Activated CD8-positive, alpha-beta memory T cell treated with anti-CD3 and anti-CD28 coated beads, Interleukin-2, amount 10 ng/mL, durations not matched to agents 7 days and 5 days (primary cell): ENCODE measurements at places on chromosomes 7 and 10.
A peak's percentile ranks its signal among the peaks of the same experiment; 100 is the strongest.

GRCh38 chr10:91017198-91017597 is 96.3 kb upstream of the ANKRD1 start:
- DNase-seq = no peak

GRCh38 chr10:118664321-118664720 is 68.9 kb upstream of the PRLHR start:
- DNase-seq = no peak

DNA sequence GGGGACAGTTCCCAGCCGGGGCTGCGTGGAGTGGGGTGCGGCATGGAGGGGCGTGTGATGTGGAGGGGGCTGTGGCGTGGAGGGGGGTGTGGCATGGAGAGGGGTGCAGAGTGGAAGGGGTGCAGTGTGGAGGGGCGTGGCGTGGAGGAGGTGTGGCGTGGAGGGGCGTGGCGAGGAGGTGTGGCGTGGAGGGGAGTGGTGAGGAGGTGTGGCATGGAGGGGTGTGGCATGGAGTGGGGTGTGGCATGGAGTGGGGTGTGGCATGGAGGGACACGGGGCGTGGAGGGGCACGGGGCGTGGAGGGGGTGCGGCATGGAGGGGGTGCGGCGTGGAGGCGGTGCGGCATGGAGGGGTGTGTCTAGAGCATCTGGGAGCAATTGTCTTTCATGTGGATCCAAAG is 33.6 kb downstream of the NKX6-2 start:
- DNase-seq = no peak

GRCh38 chr7:2478399-2478785 is 2.2 kb upstream of the GRIFIN start:
- DNase-seq = no peak

DNA sequence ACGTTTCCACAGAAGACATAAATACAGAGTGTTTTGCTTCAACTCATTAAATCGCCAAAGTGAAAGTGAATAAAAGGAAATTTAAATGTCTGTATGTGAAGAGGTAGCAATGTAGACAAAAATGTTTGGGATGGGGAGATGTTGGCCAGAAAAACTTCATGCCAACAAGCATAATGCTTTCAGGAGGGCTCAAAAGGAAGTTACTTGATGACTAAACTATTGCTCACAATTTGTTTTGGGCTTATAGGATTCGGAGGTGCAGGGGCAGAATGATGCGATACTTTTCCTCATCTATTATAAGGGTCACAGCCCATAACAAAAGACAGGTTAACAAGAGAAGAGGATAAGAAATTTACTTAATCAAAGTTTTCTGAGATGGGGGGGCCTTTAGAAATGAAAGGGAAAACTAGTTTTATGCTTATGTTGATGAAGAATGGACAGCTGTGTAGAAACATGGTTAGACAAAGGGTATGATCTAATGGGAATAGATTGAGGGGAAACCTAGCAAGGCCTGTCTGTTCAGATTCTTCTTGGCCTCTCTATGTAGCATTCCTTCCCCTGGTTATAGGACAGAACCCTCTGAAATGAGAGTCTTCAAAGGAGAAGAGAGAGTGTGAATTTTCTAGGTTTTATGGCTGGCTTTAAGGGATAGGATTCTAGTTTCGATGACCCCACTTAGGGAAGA is 898.6 kb downstream of the LRMDA start:
- DNase-seq = no peak

DNA sequence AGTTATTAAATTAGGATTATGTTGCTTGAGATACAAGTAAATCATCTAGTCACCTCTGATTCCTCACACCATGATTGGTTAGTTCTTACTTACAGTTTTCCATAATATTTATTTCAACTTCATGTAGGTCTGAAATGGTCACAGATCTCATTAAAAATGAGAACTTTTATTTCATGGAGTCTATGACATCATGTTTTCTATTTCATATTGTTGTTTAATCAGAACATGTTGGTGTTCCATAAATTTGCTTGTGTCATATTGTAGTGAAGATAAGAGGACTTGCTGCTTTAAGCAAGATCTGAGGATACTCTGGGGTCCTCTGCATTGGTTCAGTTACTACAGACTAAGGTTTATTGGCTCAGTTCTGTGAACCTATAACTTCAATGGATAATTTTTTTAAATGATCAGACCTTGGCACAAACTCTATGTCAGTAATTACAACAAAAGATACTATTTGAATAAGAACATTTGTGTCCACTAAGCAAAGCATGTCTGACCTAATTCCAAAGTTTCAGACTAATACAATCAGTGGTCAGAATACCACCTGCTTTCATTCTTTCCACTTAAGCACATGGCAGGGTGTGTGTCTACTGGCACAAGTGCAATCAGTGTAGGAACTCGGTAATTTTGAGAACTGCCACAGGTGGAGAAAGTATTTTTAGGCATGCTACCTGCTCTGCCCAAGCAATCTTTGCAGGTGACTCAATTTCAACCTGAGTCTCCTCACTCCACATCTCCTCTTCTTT is 68.5 kb downstream of the CCDC71L start:
- no peak for DNase-seq

- DNase-seq = no peak
Measured at GRCh38 chr10:58475322-58476277, 37.1 kb upstream of the BICC1 start.

GRCh38 chr7:123661765-123662164 is 6.1 kb downstream of the LMOD2 start:
- no peak for DNase-seq

- DNase-seq = no peak
Measured at GRCh38 chr7:45140827-45141226, 16.8 kb upstream of the RAMP3 start.

GRCh38 chr7:18352339-18353255 is 143.0 kb upstream of the HDAC9 start:
- DNase-seq = no peak

DNA sequence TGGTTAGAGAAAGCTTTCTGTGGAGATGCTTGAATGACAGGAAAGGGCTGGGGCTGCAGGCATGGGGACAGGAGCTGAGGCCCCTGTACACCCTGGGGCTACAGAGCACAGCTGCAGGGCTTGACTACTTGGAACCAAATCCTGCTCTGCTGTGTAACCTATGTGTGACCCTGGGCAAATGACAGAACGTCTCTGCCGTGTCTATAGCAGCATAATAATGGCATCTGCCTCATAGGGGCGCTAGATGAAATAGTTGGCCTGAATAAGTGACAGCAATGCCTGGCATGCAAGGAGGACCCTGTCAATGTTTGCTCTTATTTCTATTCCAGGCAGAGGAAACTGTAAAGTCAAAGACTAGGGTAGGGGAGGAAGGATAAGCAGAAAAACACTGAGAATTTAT is 254.0 kb downstream of the USP6NL start:
- no peak for DNase-seq

- no peak for DNase-seq
Measured at GRCh38 chr10:77177161-77177560, 460.4 kb downstream of the KCNMA1 start.

DNA sequence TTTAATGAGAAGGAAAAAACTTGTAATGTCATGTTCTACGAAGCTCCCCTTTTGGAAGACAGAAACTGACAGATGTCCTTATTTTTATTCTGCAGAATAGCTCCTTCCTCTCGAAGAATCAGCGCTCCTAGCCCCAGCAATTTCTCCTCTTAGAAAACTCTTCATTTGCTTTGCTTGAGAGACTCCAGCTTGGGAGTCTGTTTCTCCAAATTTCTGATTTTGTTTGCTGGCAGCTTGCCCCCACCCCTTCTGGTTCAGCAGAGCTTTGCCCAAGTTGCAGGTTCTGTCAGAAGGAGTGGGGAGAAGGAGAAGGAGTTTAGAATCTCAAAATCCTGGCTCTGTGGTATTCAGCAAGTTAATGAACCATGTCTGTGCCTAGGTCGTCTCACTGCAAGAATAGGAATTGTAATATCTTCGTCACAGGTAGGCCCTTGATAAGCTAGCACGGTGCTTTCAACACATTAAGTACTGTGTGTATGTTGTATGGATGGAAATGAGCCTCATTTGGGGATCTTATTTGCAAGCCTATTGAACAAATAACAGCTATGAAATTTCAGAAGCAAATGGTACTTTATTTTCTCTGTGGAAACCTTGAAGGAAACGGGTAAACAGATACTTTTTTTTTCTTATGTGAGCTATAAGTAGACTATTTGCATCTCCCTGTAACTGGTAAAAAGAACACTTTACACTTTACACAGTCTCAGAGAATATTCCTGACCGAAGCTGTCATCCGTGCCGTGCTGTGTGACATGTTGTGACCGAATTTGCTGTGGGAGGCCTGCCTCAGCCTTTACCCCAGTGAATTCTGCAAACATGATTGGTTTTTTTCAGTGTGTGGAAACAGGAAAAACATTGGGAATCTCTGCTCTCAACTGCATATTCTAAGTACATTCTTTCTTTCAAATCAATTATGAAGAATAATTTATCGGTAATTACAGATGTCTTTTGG is 290.9 kb downstream of the CAMK1D start:
- DNase-seq = no peak

- DNase-seq = no peak
Measured at GRCh38 chr7:151607464-151607867, 87.8 kb upstream of the RHEB start.

GRCh38 chr10:17951868-17952371 is at the start of gene SLC39A12:
TSS of gene SLC39A12 (plus strand) at chr10:17951918. CDS start at chr10:17953277, 1,359 bp downstream.
- DNase-seq = no peak

- DNase-seq = no peak
Measured at GRCh38 chr7:40587419-40587818, 452.6 kb downstream of the SUGCT start.

GRCh38 chr10:132708936-132709335 is 77.0 kb downstream of the NKX6-2 start:
- DNase-seq = no peak

- no peak for DNase-seq
Measured at GRCh38 chr7:46152696-46153095, 231.6 kb upstream of the IGFBP3 start.

DNA sequence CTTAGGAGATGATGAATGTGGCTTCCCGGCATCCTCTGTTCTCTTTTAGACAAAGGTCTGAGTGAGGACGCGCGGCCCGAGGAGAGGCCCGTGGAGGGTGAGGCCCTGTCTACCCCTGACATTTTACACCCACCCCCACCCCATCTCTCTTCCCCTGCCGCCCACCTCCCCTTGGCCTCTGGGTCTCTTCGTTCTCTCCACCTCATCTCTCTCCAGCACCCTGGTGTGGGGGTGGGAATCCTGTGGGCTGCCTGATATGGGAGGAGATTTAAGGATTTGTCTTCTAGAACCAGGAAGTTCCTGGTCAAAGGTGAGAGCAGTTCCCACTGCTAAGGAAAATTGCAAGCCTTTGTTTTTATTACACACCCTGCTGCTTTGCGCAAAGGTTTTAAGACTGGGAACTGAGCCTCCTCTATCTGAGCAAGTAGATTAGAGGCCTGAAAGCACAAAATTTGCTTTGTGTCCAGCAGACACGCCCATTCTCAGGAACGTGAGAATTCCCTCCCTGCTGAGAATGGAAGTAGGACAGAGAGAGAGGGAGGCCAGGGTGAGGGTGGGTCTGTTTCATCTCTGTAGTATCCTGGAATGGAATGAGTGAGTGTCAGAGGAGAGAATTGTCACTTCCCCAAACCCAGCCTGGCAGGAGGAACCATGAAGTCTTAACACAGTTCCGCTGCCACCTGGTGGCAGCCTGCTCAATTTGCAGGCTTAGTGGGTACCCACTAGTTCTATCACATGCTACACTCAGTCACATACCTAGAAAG is 91.2 kb downstream of the GTF2IRD1 start:
- no peak for DNase-seq

- DNase-seq = no peak
Measured at GRCh38 chr10:48377751-48378530, 71.5 kb downstream of the MAPK8 start.

- no peak for DNase-seq
Measured at GRCh38 chr10:129953119-129954051, 10.7 kb downstream of the EBF3 start.

GRCh38 chr7:46549892-46550639 is 629.0 kb upstream of the IGFBP3 start:
- no peak for DNase-seq

GRCh38 chr7:95658676-95659075 is 62.4 kb upstream of the PDK4 start:
- no peak for DNase-seq

- DNase-seq = peak; percentile 85
Measured at GRCh38 chr10:132319853-132320653, 11.9 kb upstream of the LRRC27 start.

GRCh38 chr7:22697876-22698606 is 29.0 kb upstream of the IL6 start:
- peak; percentile 53 for DNase-seq

DNA sequence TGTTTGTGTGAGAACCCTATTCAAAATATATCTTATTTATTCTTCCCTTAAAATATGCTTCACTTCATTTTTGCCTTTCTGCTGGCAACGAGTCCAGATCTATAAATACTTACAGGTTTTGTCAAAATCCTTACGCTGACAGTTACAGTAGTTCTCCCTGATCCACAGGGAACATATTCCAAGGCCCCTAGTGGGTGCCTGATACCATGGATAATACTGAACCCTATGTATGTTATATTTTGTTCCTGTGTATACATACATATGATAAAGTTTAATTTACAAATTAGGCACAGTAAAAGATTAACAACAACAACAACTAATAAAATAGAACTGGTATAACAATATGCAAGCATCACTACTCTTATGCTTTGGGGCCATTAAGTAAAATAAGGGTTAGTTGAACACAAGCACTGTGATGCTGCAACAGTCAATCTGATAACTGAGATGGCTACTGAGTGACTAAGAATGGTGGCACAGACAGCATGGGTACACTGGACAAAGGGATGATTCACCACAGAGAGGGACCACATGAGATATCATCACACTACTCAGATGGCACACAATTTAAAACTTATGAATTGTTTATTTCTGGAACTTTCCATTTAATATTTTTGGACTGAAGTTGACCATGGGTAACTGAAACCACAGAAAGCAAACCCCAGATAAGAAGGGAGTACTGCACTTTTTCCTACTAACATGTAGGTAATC is 29.4 kb upstream of the PCGF5 start:
- no peak for DNase-seq

DNA sequence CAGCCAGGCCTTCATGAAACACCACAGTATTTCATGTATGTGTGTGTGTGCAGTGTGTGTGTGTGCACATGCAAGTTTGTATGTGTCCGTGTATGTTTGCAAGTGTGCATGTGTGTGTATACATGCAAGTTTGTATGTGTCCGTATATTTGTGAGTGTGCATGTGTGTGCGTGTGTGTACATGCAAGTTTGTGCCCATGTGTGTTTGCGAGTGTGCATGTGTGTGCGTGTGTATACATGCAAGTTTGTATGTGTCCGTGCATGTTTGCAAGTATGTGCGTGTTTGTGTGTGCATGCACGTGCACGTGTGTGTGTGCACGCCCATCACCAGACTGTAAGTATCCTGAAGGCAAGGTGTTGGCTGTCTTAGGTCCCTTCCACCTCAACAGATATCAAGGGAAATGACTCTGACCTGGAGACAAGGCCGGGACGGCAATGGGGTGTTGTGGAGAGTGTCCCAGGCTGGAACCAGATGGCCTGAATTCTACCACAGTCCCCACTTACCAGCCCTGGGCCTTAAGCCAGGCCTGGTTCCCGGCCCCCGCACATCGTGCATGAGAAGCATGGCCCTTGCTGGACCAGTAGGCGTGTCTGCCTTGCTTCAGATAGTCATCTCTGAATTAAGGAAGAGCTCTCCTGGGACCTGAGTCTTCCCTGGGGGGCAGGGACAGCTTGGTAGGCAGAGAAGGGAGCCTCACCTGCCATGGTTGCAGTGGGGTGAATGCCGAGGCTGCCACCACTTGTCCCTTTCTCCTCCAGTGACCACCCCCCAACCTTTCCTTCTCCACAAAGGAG is 140.0 kb downstream of the GRK5 start:
- DNase-seq = no peak
